ENCODE measurements at places on chromosomes 11 and 22. TPM values are rescaled to one million over a fixed set of nuclear protein-coding genes. Genes with fewer than 3 reads are reported as not detected.

DNA sequence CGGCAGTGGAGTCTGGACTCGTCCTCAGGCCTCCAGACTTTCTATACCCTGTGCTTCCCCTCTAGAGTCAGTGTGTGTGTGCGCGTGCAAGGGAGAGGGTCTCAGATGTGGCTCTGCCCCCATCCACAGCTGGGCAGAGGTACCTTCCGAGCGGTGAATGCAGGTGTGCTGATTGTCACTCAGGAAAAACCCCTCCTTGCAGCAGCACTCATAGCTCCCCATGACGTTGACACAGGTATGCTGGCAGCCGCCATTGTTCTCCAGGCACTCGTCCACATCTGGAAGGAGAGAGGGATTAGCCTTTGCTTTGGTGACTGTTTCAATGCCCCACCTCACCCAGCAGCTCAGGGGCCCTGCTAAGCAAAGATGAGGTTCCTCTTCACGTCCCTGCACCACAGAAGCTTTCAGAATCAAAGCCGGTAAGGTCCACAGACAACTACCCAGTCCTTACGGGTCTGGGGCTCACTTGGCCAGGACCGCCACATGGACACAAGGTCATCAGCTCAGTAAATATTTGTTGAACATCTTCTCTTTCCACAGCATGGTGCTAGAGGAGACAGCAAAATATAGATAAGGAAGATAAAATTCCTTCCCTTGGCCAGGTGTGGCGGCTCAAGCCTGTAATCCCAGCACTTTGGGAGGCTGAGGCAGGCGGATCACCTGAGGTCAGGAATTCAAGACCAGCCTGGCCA lies 16.9 kb downstream of the SCUBE2 start:
- DNase-seq: no peak

GRCh38 chr11:65060913-65061408 lies 2.6 kb upstream of the NAALADL1 start:
- no peak for DNase-seq

GRCh38 chr22:44574057-44574639 lies 76.1 kb upstream of the RTL6 start:
- peak; percentile 55 for DNase-seq

The PATE2 gene
- 2.8 TPM for total RNA-seq

DNA sequence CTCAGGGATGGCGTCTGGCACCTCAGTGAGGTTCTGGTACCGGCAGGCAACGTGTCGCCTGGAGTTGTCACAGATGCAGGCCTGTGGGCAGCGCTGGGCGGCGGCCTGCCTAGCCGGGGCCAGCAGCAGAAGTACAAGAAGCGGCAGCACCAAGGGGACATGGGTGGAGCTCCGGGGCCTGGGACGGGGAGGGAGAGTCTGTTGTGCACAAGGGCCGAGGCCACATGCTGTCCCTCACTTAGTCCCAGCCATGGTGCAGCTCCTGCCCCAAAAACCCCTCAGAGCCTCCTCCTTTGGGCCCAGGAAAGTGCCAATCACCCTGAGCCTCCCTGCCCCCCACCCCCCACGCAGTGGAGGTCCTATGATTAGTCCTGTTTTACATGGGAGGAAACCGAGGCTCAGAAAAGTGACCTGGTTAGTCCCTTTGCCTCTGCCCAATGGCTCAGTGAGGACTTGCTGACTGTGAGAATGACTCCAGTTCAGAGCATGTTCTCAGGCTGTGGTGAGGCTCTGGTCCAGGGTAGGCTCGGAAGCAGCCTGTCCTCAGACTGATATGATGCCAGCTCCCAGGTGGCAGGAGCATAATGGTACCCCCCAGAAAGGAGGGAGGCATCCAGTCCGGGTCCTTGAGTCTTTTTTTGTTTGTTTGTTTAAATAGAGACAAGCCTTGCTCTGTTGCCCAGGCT lies 1.1 kb downstream of the CHADL start:
- DNase-seq: no peak

DNA sequence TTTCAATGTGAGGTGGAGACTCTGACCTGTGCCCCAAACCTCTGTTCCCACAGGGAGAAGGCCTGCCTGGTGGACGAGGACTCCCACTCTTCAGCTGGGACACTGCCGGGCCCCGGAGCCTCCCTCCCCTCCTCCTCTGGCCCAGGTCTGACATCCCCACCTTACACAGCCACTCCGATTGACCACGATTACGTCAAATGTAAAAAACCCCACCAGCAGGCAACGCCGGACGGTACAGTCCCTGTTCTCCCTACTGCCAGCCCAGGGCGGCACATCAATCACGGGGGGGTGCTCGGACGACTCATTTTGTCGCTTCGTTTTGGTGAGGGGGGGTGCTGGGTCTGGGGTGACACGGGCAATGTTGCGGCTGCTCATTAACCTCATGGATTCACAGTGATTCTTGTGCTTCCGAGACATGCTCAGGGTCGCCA lies 83.3 kb upstream of the SUSD2 start:
- no peak for DNase-seq

GRCh38 chr22:38921120-38921519 lies 36.3 kb upstream of the APOBEC3A start:
- DNase-seq: no peak
